ENCODE measurements at places on chromosomes 7 and 10. TPM values are rescaled to one million over a fixed set of nuclear protein-coding genes. Genes with fewer than 3 reads are reported as not detected.

DNA sequence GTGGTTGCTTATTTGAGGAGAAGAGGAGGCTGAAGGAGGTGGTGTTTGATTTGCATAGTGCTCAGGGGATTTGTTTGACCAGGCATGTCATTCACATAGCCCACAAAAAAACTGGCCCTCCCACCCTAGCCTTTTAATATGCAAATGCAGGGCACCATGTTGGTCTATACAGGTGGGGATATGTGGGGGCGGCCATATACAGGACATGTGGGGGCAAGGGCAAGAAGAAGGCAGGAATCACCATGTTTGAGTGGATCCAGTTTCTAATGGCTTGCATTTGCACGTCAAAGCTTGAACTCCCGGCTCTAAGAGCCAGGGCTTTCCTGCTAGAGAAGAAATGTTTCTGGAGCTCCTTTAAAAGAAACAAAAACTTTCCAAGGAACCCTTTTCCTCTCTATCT is 541.0 kb downstream of the ZWINT start:
- DNase-seq: no peak

GRCh38 chr7:30493228-30493627 is 11.4 kb downstream of the GGCT start:
- DNase-seq: no peak

- no peak for DNase-seq
These were observed 33.5 kb upstream of the CCSER2 start for GRCh38 chr10:84294766-84295447.

GRCh38 chr10:14433147-14433546 is 102.4 kb upstream of the FRMD4A start:
- no peak for DNase-seq

DNA sequence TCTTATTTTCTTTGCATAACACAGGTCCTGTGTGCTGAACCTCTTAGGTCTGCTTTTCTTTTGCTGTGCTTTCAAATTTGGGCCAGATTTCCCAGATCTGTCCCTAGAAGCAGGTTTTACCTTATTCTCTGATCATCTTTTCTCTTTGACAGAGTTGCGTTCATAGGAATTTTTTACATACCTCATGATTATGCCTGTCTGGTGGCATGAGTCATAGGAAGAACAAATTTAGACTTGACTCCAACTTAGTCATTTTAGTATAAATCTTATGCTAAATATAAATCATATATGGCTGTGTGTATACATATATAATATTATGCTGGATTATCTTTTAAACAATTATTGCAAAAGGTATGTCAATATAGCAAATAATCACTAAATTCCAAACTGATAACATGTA is 1038.9 kb downstream of the GRM8 start:
- no peak for DNase-seq

- DNase-seq: no peak
These were observed 2.0 kb downstream of the SAMD9 start for GRCh38 chr7:93115796-93116195.

PCGF6 gene
- total RNA-seq: 6.3 TPM

All from kidney (tissue), 22 donors.